Renal cortical epithelial cell (primary cell): ENCODE measurements at places on chromosomes 5 and 9.

DNA sequence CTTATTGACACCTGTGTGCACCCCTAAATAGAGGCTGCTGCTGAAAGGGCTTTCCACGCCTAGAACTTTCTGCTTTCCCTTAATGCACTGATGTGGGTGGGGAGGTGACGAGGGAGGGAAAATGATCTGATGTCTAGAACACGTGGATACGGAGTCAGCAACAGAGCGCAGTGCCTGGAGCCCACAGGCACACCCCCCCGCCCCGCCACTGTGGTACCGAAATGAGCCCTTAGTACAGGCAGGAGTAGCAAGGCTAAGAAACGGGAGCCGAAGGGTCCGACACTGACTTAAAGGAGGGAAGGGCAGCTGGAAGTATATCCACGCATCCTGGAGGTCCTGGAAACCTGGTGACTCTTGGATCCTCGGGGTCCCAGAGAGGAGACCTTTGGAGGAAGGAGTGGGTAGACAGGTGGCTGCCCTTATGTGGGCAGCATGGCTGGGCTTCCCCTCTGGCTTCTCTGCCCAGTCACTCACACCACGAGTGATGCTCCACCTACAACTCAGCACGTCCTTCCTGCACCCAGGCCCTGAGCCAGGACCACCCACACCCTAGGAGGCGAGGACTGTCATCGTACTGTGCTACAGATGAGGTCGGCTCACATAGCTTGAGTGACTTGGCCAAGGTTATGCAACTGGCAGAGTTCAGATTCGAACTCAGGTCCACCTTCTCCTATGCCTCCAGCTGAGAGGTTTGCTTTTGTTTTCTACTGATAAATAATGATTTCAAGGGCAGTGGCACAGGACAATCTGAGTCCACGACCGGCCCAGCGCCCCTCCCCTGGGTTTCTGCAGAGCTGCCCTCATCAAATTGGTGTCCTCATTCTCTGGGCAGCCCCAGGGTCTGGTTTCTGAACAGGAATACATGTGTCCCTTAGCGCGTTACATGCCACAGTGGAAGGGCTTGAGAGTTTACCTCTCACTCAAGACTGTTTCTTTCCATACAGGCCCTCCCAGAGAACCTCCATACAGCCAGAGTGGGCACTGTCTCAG is 4.7 kb upstream of the VAV2 start:
- DNase-seq = no peak

DNA sequence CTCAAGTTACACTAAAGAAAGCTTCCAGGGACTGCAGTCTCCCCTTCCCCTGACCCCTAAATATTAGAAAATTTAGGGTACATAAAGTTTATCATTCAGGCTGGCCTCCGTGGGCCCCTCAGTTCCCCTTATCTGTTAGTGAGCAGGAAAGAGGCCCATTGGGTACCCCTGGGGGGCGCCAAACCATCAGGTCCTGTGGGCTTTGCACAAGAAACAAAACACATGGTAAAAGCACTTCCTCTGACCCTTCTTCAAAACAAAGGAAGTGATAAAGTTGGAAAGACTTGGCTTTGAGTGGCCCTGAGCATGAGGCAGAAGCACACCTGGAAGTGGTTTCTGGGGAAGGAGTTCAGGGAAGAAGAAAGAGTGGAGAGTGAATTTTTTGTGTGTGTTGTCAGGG is 213.0 kb downstream of the SMARCA2 start:
- DNase-seq = no peak

- DNase-seq = peak; percentile 74
Measured at GRCh38 chr9:23621188-23621587, 204.9 kb downstream of the ELAVL2 start.

DNA sequence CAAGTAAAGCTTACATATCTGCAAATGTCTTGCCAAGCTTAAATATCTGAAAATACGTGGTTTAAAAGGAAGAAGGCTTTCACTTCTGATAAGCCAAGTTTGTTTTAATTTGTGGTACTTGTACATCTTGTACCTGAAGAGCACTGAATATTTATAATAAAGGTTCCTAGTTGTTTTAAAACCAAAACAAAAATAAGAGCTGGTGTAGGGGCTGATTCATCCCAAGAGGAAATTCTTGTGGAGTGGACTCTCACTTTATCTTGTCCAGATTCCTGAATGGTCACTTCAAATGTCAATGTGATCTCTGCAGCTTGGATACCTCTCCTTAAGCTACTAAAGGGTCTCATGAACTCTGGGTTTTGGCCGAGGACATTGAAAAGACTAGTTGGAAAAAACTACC is 29.5 kb downstream of the MAMDC2 start:
- no peak for DNase-seq

DNA sequence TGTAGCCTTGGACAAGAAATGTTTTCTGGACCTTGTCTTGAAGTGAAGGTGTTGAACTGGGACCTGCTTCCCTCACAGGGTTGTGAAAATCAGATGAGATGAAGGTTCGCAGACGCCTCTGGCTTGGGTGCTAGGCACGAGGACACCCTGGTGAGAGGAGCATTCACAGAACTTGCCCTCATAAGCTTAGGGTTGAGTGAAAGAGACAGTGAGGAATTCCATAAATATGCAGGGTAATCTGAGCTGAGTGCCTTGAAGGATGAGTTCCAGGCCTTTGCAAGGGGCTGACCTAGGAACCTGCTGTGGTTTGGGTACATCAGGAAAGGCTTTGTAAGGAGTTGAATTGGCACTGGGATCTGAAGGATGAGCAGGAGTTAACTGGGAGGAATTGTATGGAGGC is 75.7 kb upstream of the SAP30L start:
- DNase-seq = no peak
